GM12878 (cell line): ENCODE measurements at places on chromosomes 6 and 20. TPM values are rescaled to one million over a fixed set of nuclear protein-coding genes. Genes with fewer than 3 reads are reported as not detected.

GRCh38 chr6:143369971-143370370 lies 80.5 kb downstream of the ADAT2 start:
- H3K27ac ChIP-seq = no peak overlapping the region
- H3K36me3 ChIP-seq = no peaks in the 10 kb centered on the region
- no peak overlapping the region for H3K4me3 ChIP-seq
- H3K4me1 ChIP-seq = peaks cover 26% of the 10 kb centered on the region

DNA sequence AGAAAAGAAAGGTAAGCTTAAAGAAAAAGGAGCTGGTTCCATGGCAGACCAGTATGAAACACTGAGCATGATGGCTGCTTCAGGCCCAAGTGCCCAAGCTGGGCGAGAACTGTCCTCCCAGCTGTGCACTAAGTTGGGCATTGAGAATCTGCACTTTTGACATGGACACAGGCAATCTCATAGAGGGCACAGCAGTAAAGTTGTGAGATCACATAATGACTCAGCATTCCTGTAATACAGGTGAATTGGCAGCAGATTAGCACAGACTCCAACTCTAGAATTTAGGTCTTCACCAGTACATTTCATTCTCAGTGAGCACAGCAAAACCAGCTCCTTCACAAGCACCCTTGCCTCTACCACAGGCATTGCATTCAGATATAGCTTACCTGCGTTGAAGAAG lies 343.4 kb downstream of the PKHD1 start:
- no peak overlapping the region for H3K4me3 ChIP-seq
- H3K27me3 ChIP-seq = no peaks in the 10 kb centered on the region
- DNase-seq = no peak
- no peak overlapping the region for H3K27ac ChIP-seq
- H3K36me3 ChIP-seq = no peaks in the 10 kb centered on the region
- no peaks in the 10 kb centered on the region for H3K4me1 ChIP-seq

GRCh38 chr6:15672818-15673217 lies 10.0 kb upstream of the DTNBP1 start:
- H3K27ac ChIP-seq = no peak overlapping the region
- no peak for DNase-seq
- H3K27me3 ChIP-seq = peaks cover 2% of the 10 kb centered on the region
- H3K36me3 ChIP-seq = no peaks in the 10 kb centered on the region
- no peaks in the 10 kb centered on the region for H3K4me1 ChIP-seq

DNA sequence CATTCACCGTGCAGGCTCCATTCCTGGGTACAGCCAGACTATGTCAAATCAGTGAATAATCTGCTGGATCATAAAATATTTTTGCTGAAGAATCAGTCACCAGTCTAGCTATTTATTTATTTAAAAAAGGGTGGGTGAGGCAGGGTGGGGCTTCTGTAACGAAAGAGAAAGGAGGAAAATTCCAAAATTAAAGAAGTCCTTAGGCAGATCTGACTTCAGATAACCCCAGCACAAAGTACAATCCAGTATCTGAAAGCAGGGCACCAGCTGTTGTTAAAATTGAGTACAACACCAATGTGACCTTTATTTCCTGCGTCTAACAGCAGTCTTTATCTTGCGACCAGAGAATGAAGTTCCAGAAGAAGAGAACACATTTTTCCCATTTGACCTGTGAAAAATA lies 15.7 kb downstream of the FAM8A1 start:
- no peak overlapping the region for H3K27ac ChIP-seq
- no peaks in the 10 kb centered on the region for H3K27me3 ChIP-seq
- H3K4me1 ChIP-seq = peaks cover 4% of the 10 kb centered on the region
- H3K4me3 ChIP-seq = no peak overlapping the region
- H3K36me3 ChIP-seq = peaks cover 16% of the 10 kb centered on the region; the same call in 1 of the 2 replicates

GRCh38 chr6:148404456-148405054 lies 61.9 kb downstream of the SASH1 start:
- H3K27ac ChIP-seq = no peak overlapping the region
- H3K4me3 ChIP-seq = no peak overlapping the region
- no peaks in the 10 kb centered on the region for H3K4me1 ChIP-seq
- no peak for DNase-seq
- H3K27me3 ChIP-seq = no peaks in the 10 kb centered on the region

GRCh38 chr6:106860940-106861339 lies 113.6 kb downstream of the CD24 start:
- H3K4me1 ChIP-seq = no peaks in the 10 kb centered on the region
- no peak overlapping the region for H3K27ac ChIP-seq
- H3K36me3 ChIP-seq = no peaks in the 10 kb centered on the region
- H3K27me3 ChIP-seq = no peaks in the 10 kb centered on the region
- H3K4me3 ChIP-seq = no peak overlapping the region
- no peak for DNase-seq

The GPR6 gene
- not detected in 2 replicates for polyA plus RNA-seq

- no peak overlapping the region for H3K27ac ChIP-seq
- no peaks in the 10 kb centered on the region for H3K4me1 ChIP-seq
- no peak overlapping the region for H3K4me3 ChIP-seq
- H3K27me3 ChIP-seq = no peaks in the 10 kb centered on the region
- H3K36me3 ChIP-seq = no peaks in the 10 kb centered on the region
These were observed 81.7 kb downstream of the COL9A1 start for GRCh38 chr6:70221025-70221714.

The TMEM151B gene
- 0.05 TPM in 1 of 2 replicates, not detected in the other for polyA plus RNA-seq

DNA sequence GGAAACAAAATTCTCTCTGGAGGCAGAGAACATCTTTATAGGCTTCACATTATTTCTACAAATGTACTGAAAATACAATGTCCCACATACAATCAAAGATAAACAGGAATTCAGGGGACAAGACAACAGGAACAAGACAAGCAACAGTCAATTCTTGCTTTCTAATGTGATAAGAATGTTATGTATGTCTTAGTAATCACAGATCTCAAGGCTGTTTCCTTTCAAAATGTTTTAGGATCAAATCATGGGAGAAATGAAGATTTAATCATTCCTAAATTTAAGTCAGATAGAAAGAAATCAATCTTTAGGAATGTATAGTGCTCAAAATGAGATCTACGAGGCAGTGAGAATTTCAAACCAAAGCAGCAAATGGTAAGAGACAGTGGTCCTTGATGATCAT lies 32.1 kb downstream of the NEDD9 start:
- peaks cover 5% of the 10 kb centered on the region; the same call in 1 of the 2 replicates for H3K4me1 ChIP-seq
- no peak overlapping the region for H3K4me3 ChIP-seq

The SNPH gene
- 0.21 and 0.37 TPM in 2 replicates for polyA plus RNA-seq

- no peak overlapping the region for H3K27ac ChIP-seq
- no peaks in the 10 kb centered on the region for H3K36me3 ChIP-seq
- H3K4me3 ChIP-seq = no peak overlapping the region
- no peaks in the 10 kb centered on the region for H3K27me3 ChIP-seq
These were observed 187.1 kb downstream of the SOX4 start for GRCh38 chr6:21780679-21781078.

- no peaks in the 10 kb centered on the region for H3K4me1 ChIP-seq
- no peak for DNase-seq
- no peak overlapping the region for H3K4me3 ChIP-seq
- H3K36me3 ChIP-seq = no peaks in the 10 kb centered on the region
- no peaks in the 10 kb centered on the region for H3K27me3 ChIP-seq
These were observed 189.1 kb upstream of the TCF21 start for GRCh38 chr6:133699741-133700385.

GRCh38 chr20:56440346-56441007 lies 27.9 kb upstream of the RTF2 start:
- H3K27ac ChIP-seq = no peak overlapping the region
- H3K27me3 ChIP-seq = no peaks in the 10 kb centered on the region
- H3K4me3 ChIP-seq = no peak overlapping the region
- DNase-seq = peak; percentile 58

The FLRT3 gene
- polyA plus RNA-seq = 0.15 and 0.26 TPM in 2 replicates

DNA sequence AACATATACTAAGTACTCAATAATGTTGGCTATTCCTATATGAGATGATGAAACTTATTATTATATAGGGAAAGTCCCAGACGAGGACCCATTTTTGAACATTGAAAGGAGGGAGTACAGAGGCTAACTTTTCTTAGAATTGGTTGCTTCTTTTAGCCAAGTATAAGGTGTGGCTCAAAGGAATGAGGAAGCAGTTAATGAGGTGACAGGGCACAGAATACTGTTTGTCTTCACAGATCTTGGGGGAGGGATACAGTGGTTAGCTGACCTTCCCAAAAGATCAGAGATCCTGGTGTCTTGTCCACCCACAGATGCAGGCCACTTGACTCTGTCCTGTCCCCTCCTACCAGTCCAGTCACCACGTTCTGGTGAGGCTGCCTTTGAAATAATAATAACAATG lies 67.8 kb upstream of the EPB41L1 start:
- no peak overlapping the region for H3K4me3 ChIP-seq
- no peaks in the 10 kb centered on the region for H3K36me3 ChIP-seq
- no peak for DNase-seq
- H3K27ac ChIP-seq = no peak overlapping the region
- peaks cover 7% of the 10 kb centered on the region for H3K27me3 ChIP-seq
- no peaks in the 10 kb centered on the region; the same call in 1 of the 2 replicates for H3K4me1 ChIP-seq

DNA sequence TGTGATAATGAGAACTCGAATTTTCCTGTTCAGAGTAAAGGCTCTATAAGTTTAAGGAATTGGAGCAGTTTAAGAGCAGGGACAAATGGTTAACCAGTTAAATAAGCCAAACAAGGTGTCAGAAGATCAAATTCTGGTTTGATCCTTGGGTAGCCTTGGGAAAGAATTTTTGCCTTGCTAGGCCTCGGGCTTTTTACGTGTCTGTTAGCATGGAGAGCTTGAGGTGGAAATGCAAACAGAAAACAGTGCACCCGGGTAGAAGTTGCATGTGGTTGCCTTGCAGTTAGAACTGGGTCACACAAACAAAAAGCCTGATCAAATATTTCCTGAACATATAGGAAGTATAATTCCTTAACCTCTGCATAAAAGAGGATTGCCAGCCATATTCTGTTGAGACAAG lies 58.3 kb downstream of the RIN2 start:
- H3K27ac ChIP-seq = no peak overlapping the region
- H3K4me3 ChIP-seq = no peak overlapping the region
- H3K27me3 ChIP-seq = no peaks in the 10 kb centered on the region

The TCF15 gene
- polyA plus RNA-seq = not detected in 2 replicates

The CDKN1A gene
- 595 and 637 TPM in 2 replicates for polyA plus RNA-seq

The DEK gene
- 206 and 226 TPM in 2 replicates for polyA plus RNA-seq

DNA sequence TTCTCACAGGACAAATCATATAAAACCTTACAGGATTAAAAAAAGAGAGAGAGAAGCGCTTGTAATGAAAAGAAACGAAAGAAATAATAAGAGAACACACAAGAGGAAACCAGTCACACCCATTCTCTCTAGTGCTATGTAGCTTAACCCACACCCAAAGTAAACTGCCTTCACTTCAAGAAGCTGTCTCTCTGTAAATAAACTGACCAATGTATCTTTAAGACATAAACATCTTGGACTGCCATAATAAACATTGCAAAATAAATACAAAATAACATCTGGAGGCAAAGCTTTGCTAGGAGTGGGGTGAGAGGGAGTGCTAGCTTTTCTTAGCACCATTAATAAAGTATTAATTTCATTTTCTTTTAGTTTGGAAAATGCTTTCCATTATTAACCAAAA lies 61.6 kb upstream of the RNF146 start:
- H3K4me1 ChIP-seq = no peaks in the 10 kb centered on the region
- no peak for DNase-seq
- H3K36me3 ChIP-seq = no peaks in the 10 kb centered on the region
- no peak overlapping the region for H3K4me3 ChIP-seq

- H3K4me1 ChIP-seq = no peaks in the 10 kb centered on the region
- H3K36me3 ChIP-seq = no peaks in the 10 kb centered on the region
- no peak overlapping the region for H3K27ac ChIP-seq
- H3K27me3 ChIP-seq = no peaks in the 10 kb centered on the region
These were observed 9.3 kb upstream of the NCR2 start for GRCh38 chr6:41326092-41326491.
